Activated T-cell treated with anti-CD3 and anti-CD28 coated beads for 4 hours (primary cell): ENCODE measurements at places on chromosomes 7 and 10.

- DNase-seq = no peak
Measured at GRCh38 chr7:133941496-133941895, 185.6 kb upstream of the LRGUK start.

DNA sequence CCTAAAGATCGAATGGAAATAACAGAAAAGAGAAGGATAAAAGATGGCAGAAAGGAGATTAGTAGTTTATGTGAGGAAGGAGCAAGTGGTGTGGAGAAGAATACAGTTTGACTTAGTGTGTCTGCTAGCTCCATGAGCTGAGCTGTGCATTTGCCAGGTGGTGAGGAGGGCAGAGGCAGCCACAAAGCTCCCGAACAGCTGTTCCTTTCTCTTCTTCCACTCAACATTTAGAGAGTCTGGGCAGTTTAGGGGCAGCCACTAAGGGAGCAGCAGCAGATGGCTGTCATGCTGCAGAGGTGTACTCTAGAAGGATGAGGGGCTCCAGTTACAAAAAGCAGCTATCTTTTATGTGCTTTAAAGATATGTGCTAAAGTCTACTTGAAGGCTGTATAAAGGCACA is 674.4 kb downstream of the GRM8 start:
- DNase-seq = no peak

- DNase-seq = no peak
Measured at GRCh38 chr10:86284355-86285105, 82.1 kb downstream of the GRID1 start.

DNA sequence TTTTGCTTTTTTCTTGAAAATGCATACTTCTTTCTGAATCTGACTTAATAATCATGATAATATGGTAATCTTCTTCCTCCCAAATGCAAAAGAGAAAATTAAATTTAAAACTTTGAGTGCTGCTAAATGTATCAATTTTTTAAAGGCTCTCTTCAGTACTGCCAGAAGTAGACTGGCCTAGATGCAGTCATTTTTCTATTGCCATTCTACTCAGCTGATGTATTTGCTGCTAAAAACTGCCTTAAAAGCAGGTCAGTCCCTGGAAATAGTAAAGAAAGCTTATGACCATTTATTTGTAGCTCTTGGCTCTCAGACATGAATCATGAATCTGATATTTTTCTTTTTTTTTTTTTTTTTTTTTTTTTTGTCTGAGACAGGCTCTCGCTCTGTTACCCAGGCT is 28.5 kb downstream of the NAPEPLD start:
- DNase-seq = no peak

GRCh38 chr10:86300931-86301830 is 65.4 kb downstream of the GRID1 start:
- no peak for DNase-seq

DNA sequence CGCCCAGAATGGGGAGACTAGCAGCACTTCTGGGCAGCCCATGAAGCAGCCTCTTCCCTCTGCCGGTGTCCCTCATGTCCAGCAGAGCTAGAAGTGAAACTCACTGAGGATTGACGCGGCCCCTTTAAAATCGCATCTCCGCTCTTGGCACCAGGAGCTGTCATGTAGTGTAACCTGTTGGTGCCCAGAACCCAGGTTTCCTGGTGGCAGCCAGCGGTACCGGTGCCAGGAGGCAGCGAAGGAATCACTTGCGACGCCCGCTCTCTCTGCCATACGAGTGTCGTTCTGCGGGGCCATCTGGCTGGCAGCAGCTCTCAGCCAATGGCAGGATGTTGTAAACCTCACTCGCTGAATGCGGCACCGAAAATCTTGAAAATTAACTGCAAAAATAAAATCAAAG is 82.7 kb downstream of the CUX1 start:
- no peak for DNase-seq

DNA sequence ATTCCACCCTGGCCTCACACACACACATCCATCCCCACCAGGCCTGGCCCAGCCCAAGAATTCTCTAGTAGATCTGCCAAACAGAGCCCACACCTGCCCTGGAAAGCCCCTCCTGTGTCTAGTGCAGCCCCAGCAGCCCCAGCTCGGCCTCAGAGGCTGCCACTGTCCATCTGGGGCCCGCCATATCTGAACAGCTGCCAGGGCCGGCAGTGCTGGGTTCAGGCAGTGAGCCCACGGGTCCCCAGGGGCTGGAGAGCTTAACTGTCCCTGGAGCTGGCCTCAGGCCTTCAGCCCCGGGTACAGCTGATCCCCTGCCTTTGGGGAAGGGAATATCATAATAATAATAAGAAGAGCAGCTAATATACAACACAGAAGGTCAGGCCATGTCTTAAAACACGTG is 574 bp downstream of the MYL10 start:
- DNase-seq = no peak

DNA sequence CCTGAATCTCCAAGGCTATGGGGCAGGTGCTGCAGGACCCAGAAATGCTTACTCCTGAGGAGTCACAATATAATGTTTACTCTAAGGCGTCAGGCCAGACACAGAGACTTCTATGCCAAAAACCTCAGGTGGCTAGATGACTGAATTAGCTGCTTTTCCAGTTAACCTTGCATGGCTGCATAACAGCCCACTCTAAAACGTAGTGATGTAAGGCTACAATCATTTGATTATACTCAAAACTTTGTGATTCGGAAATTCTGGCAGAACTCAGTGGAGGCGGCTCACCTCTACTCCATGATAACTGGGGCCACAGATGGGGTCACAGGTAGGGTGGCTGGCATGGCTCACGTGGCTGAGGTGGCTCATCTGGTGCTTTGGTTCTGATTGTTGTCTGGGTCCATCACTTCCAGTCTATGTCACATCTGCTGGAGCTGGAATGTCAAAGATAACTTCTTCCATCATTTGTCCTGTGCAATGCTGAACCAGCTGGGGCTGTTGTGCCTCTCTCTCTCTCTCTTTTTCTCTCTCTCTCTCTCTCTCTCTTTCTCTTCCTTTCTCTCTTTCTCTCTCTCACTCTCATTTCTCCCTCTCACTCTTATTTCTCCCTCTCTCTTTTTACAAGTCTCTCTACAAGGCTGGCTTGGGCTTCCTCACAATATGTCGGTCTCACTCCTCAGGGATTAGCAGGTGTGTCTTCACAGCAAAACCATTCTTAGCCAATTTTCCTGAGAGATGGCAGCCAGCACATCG is 11.8 kb downstream of the TMEM72 start:
- DNase-seq = no peak

- no peak for DNase-seq
Measured at GRCh38 chr7:55133630-55134358, 115.0 kb downstream of the EGFR start.

DNA sequence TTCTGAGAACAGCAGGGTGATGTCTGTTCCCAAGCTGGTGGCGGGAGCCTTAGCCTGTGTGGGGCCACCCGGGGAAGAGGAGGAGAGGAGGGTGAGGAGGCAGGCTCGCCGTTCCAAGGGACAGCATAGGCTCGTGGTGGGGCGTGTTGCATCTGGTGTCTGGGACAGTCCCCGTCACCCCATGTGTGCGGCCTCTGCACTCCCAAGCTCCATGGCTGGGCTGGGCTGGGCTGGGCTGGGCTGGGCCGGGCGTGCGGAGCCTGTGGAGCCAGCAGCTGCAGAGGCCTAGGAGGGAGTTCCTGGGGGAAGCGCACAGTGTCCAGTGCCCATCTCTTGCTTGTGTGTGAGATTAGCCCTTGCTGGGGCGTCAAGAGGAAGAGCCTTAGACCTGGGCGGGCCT is 20.9 kb upstream of the TTYH3 start:
- no peak for DNase-seq

GRCh38 chr10:49827297-49827696 is 65.2 kb upstream of the OGDHL start:
- no peak for DNase-seq

DNA sequence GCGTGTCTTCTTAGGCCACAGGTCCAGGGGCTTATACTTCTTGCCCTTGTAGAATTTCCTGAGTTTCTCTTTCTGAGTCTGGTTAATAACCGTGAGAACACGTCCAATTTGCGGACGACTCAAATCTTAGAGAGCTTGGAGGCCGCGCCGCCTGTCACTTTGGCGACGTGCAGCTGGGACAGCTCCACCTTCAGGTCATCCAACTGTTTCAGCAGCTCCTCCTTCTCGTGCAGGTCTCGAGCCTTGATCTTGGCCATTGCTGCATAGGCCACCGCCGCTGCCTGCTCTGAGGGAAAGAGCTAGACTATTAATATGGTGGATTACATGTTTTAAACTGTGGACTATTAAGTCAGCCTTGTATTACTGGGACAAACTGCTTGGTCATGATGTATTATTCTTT is 26.9 kb downstream of the EVX1 start:
- no peak for DNase-seq

DNA sequence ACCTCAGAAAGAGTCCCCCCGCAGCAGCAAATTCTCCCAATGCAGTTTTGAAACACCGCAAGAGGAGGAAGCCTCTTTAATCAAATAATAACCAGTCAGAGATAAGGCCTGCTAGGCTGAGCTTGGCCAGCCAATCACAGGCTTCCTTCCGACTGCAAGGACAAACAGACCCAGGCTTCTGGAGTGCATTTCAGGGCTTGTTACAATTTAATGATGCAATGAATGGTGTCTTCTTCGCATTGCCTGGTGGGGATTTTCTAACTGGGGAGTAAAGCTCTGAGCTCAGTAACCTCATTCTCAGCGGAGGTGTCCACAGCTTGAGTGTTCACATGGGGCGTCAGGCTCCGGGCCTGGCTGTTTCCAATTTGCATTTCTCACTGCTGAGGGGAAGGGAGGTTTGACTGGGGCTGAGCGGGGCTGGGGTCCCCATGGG is 31.8 kb upstream of the GPAM start:
- no peak for DNase-seq

- no peak for DNase-seq
Measured at GRCh38 chr7:134919240-134919641, 67.1 kb upstream of the AGBL3 start.

GRCh38 chr10:43218951-43219837 is 47.7 kb downstream of the RASGEF1A start:
- no peak for DNase-seq

- DNase-seq = no peak
Measured at GRCh38 chr10:104665174-104665573, 24.1 kb downstream of the SORCS3 start.

- no peak for DNase-seq
Measured at GRCh38 chr7:7554021-7554432, 12.7 kb upstream of the MIOS start.

DNA sequence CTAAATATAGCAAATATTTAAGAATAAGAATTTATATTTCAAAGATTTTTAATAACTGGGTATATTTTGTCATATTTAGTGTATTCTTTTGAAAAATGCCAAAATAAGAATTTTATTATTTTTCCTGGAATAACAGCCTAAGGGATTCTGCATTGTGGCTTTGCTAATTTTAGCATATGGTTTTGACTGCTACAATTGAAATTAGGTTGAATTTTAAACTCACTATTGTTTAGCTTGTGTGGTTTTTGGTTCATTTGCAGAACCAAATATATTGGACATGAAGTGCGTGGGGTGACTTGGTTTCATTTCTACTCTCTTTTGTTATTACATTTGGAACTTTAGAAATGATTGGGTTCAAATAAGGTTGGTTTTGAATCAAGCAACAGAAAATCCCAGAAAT is 35.5 kb downstream of the ZNF273 start:
- DNase-seq = no peak

- no peak for DNase-seq
Measured at GRCh38 chr7:153188630-153189029, 429.1 kb downstream of the ACTR3B start.

- no peak for DNase-seq
Measured at GRCh38 chr7:2317556-2318293, 3.5 kb upstream of the SNX8 start.

GRCh38 chr7:48924433-48924832 is at the start of gene CDC14C:
CDC14C (plus strand) TSS chr7:48924547; CDS start chr7:48924673, 126 bp downstream.
- DNase-seq = no peak

DNA sequence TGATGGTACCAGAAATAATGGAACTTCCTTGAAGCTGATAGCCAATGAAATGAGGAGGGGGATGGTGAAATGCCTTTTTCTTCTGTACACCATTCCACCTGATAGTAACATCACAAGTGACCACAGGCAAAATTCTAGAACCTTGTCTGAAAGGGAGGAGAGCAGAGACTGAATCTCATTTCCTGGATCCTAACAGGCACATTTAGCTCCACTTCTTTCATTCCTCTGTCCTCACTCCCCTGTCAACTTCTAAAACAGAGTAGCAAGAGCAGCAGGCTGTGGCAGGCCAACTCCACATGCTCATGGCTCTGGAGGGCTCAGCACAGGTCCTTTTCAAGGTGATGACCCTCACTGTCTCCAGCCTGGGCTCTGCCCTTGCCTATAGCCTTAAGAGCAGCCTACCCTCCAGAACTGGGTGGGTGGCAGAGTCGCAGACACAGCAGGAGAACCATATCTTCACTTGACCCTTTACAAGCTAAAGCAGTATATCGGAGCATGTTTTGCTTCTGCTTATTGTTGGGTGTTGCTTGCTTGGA is at the start of gene LRRC18:
LRRC18 (minus strand) TSS at position 51 of the 536 bp plus-strand sequence. CDS start 25,685 bp downstream, outside the sequence.
- no peak for DNase-seq

DNA sequence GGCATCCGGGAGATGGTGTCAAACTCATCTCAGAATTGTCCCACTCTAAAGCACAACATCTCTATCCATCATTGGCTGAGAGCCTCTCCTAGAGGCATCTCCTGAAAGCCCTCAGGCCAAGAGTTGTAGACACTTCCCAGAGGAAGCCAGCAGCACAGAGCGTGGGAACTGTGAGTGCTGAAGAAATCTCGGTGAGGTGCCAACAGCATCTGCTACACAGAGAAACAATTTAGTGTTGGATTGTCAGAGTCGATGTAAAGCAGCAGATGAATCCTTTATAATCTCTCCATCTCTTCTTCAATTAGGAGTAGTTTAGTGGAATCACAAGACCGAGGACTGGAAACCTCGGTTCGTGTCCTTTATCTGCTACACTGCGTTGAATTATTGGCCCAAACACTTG is 172.2 kb downstream of the C7orf25 start:
- no peak for DNase-seq

GRCh38 chr7:139671967-139672366 is 105.8 kb downstream of the HIPK2 start:
- DNase-seq = no peak

DNA sequence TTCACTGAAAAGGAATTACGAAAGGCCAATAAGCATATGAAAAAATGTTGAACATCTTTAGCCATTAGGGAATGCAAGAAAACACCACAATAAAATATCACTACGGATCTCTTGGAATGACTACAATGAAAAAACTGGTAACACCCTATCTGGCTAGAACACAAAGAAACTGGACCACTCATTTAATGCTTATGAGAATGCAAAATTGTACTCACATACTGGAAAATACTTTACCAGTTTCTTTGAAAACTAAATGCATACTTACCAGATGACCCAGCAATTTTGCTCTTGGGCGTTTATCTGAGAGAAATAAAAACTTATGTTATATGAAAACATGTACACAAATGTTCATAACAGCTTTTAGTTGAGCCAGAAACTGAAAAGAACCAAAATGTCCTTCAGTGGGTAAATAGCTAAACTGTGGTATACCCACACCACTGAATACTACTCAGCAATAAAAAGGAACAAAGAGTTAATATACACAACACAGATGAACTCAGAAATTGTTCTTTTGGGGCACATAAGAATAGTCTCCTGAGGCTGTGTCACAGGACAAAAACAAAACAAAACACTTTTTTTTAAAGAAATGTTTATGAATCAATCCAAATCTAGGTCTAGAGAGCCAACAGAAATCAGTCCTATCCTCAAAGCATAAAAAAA is 23.5 kb downstream of the CNOT4 start:
- no peak for DNase-seq

GRCh38 chr7:3206101-3206500 is 95.0 kb upstream of the SDK1 start:
- DNase-seq = no peak
